ENCODE measurements at places on chromosomes 1 and 21. TPM values are rescaled to one million over a fixed set of nuclear protein-coding genes. Genes with fewer than 3 reads are reported as not detected.

The RGS8 gene
- not detected for total RNA-seq

The OR10Z1 gene
- total RNA-seq, result not detected

The FALEC gene
- total RNA-seq, result 0.39 TPM

The LRRIQ3 gene
- 0.82 TPM for total RNA-seq

The FAM72C gene
- 5.8 TPM for total RNA-seq

The ZNF683 gene
- not detected for total RNA-seq

The CLDN19 gene
- total RNA-seq, result not detected

The EVI5 gene
- 5.3 TPM for total RNA-seq

The CIART gene
- total RNA-seq, result 0.39 TPM

The S100A12 gene
- total RNA-seq, result not detected

The FCMR gene
- 3.9 TPM for total RNA-seq

The GPR37L1 gene
- total RNA-seq, result 0.13 TPM

The ERICH3 gene
- not detected for total RNA-seq

The AMIGO1 gene
- total RNA-seq, result 1.3 TPM

The CAPN2 gene
- total RNA-seq, result 487 TPM

The PLA2G2F gene
- not detected for total RNA-seq

The LMOD1 gene
- total RNA-seq, result not detected

The PLA2G2D gene
- total RNA-seq, result not detected

The NVL gene
- total RNA-seq, result 19.4 TPM

The NPHS2 gene
- total RNA-seq, result not detected

The ZNF593OS gene
- 0.26 TPM for total RNA-seq

The TNFSF4 gene
- total RNA-seq, result 0.07 TPM

The AIRE gene
- total RNA-seq, result not detected

The BSDC1 gene
- total RNA-seq, result 19.5 TPM

The GFI1 gene
- total RNA-seq, result 0.26 TPM

The GCSAML gene
- not detected for total RNA-seq

The LIN28A gene
- not detected for total RNA-seq

The CFAP141 gene
- not detected for total RNA-seq

The ZNF678 gene
- total RNA-seq, result 1.6 TPM

The C1orf226 gene
- total RNA-seq, result 0.90 TPM

The ADAM30 gene
- total RNA-seq, result not detected

The ERO1B gene
- total RNA-seq, result 3.4 TPM

Measured in A549 treated with CpdA at 1 μM for 4 hours (cell line).